ENCODE measurements at places on chromosomes 6 and 20.

- DNase-seq: no peak
Observed at GRCh38 chr6:46876126-46876525, 45.6 kb downstream of the ADGRF5 start.

DNA sequence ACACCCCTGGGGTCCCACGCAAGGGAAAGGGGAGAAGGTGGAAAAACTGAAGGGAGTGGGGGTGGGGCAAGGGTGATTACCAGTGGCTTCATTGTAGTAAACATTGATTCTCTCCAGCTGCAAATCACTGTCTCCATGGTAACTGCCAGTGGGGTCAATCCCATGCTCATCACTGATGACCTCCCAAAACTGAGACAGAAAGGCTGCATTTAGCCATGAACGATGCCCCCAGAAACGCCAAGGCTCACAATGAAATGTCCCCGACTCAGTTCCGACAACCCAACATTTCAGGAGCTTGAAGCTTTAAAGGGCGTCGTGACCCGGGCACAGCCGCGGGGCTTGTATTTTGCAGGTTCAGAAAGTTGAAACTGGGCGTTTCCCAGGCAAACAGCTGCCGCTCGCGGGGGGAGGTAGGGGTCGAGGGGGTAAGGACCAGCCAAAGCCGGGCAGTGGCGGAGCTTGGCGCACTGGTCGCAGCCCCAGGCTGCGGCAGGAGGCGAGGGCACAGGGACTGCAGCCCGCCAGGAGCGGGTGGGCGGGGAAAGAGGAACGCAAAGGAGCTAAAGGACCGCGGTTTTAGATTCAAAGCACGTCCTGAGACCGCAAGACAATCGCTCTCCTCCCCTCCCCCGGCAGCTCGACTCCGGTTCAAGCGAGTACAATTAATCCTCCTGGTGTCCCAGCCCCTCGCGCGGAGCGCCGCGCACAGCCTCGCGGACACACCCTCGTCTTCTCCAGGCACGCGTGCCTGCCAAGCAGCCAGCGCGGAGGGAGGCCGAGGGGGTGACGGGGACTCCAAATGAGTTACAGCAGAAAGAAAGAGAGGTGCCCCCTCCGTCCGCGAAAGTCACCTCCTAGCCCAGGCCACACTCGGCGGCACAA is 731 bp downstream of the TUBB2B start:
- no peak for DNase-seq

GRCh38 chr20:35621560-35621946 is 5.9 kb downstream of the SPAG4 start:
- no peak for DNase-seq

DNA sequence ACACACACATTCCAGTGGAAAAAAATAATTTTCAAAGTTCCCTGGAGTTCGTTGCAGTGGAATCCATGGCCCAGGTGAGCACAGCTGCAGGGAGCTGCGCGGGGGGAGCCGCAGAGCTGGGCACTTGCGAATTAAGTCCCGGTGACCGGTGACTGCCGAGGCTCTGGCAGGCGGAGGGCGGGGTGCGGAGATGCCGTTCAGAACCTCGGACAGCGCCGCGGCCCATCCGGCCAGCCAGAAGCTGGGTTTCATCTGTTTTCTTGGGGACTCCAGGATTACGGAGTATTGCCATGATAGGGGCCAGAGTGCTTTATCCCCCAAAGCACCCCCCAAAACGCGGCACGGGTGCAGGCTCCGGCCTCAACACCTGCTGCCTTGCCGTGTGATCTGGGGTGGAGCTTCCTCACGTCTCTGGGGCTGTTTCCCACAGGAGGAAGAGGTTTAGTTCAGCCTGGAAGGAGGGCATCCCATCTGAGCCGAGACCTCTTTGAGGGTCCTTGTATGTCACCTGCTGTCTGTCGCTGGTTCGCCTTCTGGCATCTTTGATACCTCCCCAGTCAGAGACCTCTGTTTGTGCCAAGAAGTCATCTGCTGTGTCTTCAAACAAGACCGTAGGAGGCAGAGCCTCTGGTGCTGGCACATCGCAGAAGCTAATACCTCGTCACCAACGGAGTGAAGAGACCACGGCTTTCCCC is 99.4 kb downstream of the YTHDF1 start:
- peak; percentile 72 for DNase-seq

DNA sequence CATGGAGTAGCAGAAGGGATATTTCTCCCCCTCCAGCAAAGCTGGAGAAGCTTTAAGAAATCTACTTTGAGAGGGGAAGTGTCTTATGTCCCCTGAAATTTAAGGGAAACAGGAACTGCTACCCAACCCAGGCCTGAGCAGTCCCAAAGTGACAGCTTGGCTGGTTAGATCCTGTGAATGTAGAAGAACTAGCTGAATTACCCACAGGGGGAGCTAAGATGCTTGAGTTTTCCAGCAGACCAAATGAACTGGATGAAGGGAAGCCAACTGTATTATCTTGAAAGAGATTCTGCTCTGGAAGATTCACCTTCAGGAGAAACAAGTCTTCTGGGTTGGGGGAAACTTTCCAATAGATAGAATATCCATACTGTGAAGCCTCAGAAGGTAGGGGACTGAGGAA is 303.3 kb upstream of the MMS22L start:
- no peak for DNase-seq

All from retina (tissue), 1 donor.